ENCODE measurements at places on chromosomes 13 and 19. TPM values are rescaled to one million over a fixed set of nuclear protein-coding genes. Genes with fewer than 3 reads are reported as not detected.

DNA sequence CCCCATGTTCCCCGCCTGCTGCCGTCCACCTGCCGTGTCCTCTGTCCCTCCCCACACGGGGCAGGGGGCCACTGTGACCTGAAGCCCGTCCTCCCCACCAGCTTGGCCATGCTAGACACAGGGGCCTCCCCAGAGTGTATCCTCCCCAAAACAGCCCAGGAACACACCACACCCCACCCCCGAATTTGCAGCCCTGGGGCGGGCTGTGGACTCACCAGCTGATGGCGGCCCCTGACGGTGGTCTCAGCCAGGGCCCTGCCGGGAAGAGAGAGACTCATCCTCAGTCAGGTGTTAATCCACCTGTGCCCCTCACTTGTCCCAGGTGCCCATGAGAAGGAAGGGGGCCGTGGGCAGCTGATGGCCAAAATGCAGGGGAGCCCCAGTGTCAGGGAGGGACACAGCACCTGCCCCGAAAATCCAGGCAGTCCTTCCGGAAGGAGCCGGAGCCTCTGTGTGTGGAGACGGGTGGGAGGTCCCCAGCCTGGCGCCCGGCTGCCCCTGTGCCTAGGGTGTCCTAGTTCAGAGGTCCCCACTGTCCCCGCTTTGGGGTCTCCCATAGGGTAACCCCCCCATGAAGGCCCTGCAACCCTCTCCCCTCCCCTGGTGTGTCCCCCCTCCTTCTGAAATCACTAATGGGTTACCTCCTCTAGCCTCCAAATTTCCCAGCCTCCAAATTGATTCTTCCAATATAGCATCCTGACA lies 39.3 kb upstream of the TCF3 start:
- DNase-seq = no peak

DNA sequence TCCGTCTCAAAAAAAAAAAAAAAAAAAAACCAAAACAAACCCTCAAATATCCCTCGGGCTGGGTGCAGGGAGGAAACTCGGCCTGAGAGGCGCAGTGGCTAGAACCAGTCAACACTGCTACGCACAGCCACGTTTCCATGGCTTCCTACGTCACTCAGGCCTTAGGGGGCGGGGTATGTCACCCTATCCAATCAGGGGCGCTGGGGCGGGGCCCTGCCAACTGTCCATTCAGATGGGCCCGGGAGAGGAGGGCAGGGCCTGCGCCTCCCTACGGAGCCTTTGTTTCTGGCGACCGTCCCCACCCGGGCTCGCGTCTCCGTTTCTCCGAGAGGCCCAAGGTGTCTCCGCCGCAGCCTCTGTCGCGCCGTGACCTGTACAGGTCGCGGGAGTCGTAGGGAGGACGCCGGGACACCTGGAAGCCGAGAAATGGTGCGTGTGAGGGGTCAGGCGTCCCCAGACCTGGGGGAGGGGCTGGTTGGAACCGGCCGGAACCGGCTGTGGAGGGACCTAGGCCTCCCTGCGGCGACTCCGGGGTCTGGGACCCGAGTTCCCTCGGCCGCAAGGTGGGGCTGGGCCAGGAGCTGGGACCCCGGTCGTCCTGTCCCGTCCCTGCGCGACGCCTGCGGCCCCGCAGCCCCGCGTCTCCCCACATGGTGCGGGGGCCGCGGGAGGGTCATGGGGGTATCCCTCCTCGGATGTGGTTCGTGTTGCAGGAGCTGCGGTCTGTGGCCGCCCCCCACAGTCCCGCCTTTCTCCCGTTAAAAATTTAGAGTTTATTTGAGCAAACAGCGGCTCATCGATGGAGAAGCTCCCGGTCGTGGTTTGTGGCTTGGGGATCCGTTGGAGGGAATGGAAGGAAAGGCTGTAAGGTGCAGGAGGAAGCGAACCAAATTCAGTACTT lies at the start of gene ZNF627:
TSS of gene ZNF627 (plus strand) at position 282 of the 901 bp plus-strand sequence. CDS start at position 427, 145 bp downstream.
- peak; percentile 99 for DNase-seq

The TNFSF13B gene
- polyA plus RNA-seq = 1.1 TPM

GRCh38 chr19:42226886-42227285 lies 6.8 kb downstream of the ZNF526 start:
- DNase-seq = no peak

GRCh38 chr13:112742583-112742982 lies 52.7 kb downstream of the ATP11A start:
- DNase-seq = no peak

GRCh38 chr13:98441056-98441676 lies 135.7 kb downstream of the STK24 start:
- DNase-seq = no peak

DNA sequence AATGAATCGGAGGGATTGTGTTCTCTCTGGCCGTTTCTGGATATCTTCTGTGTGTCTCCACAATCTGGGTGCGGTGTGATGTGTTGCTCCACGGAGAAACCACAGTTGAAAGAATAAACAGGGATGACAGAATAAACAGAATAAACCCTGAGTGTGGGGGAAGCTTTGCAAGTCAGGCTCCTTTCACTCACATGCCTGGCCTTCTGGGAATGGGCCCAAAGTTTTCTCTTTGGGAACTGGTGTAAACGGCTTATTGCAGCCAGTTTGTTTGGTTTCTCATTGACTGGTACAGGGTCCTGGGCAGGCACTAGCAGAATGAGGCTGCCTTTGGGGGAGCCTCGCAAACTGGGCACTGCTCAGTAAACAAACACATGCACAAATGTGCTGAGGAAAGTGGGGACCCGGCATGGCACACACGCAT lies 324.7 kb downstream of the DLEU7 start:
- DNase-seq = no peak

- DNase-seq = no peak
Observed at GRCh38 chr19:8458380-8458779, 13.6 kb downstream of the HNRNPM start.

The FCAR gene
- polyA plus RNA-seq = 0.68 TPM

DNA sequence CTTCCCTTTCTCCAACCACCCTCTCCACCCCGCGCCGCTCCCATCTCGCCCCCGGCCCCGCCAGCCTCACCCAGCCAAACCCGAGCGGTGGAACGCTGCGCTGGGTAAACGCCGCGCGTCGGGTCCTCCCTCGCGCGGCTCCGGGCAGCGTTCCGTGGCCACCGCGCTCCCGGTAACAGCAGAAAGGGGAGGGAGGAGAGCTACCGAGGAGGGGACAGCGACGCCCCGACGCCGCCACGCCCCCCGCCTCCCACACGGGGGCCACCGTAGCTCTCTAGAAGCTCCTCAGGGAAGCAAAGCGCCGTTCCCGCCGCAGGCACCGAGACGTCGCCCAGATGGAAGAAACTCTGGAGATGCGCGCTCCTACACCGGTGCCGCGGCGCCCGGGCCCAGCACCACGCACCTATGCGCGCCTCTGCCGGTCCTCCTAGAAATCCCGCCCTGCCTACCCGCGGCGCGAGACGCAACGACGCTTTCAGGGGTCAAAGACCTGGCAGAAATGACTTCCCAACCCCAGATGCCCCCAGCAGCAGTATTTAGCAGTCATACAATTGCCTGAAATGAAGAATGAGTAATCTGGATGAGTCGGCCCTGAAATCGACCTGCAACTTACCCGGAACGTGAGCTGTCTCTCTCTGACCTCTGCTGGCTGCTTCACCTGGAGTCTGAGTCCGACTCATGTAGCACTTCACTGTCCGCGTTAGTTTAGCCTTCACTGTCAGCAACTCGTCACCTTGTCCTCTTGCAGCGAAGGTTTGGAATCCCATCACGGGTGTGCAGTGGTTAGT lies at the start of gene RUBCNL:
TSS of gene RUBCNL (minus strand) at position 189 of the 788 bp plus-strand sequence. CDS start 14,777 bp downstream, outside the sequence.
- no peak for DNase-seq

The RB1 gene
- polyA plus RNA-seq = 43.4 TPM

- DNase-seq = no peak
Observed at GRCh38 chr19:7751157-7751783, 3.9 kb upstream of the CD209 start.

- DNase-seq = no peak
Observed at GRCh38 chr13:89401264-89401675, 1730.1 kb downstream of the SLITRK5 start.

DNA sequence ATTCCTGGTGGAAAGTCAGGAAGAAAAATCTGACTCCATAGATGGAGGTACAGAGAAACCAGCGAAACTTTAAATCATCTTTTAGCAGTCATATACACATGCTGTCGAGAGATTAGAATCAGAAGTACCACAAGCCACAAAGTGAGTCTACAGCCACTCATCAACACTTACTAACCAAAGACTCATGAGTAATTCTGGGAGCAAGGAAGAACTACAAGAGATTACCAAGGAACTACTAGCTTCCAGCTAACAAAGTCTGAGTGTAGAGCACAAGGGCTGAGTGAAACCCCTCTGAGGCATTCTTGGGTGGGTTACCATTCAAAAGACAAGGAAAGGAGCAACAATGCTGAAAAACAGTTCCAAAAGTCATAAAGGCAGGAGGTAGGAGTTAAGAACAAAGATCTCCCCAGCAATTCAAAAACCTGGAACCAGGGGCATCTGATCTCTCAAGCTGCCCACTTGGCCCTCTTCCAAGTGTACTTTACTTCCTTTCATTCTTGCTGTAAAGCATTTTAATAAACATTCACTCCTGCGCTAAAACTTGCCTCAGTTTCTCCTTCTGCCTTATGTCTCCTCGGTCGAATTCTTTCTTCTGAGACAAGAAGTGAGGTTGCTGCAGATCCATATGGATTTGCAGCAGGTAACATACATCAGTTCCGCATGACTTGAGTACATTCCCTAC lies 13.0 kb downstream of the RBM26 start:
- DNase-seq = no peak
